ENCODE measurements at places on chromosomes 4 and X.

DNA sequence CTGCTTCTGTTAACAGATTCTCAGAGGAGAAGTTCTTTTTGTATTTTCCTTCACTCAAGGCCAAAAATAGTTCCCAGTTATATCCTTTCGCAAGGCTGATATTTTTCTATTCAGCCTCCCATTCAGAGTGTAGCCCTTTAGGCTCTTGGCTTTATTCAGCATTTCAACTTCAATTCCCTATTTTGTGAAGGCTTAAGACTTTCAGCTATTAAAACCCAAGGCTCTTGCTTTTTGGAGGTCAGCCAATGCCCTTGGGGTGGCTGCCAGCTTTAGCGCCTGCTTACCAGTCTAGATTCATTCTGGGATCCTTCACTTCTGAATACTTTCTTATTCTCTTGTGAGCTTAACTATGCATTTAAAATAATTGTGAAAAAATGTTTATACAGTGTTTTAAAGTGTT, 57.3 kb upstream of the ADGRA3 start:
- DNase-seq: no peak

DNA sequence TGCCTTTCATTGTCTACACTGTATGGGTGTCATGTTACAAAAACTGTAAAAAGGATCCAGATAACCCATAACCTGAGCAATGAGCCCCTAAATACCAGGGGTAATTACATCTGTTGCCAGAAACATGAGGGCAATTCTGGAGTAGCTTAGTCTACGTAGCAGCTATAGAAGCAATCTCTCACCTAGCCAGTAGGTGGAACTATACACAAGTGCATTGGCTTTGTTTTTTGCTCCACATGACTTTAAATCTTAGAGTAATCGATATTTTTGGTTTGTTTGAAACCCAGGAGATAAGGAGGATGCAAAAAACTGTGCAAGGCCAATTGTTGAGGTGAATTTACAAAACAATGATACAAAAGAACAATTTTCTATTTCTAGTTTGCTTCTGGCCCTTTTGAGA, 57.5 kb downstream of the GPR82 start:
- DNase-seq: no peak

- no peak for DNase-seq
Measured at GRCh38 chr4:182920676-182921075, 3.5 kb upstream of the DCTD start.

- DNase-seq: no peak
Measured at GRCh38 chrX:2507904-2508627, 7.3 kb upstream of the DHRSX start.

GRCh38 chr4:13612569-13612968, 15.0 kb downstream of the BOD1L1 start:
- no peak for DNase-seq

GRCh38 chr4:55075823-55076716, 49.3 kb downstream of the KDR start:
- no peak for DNase-seq

DNA sequence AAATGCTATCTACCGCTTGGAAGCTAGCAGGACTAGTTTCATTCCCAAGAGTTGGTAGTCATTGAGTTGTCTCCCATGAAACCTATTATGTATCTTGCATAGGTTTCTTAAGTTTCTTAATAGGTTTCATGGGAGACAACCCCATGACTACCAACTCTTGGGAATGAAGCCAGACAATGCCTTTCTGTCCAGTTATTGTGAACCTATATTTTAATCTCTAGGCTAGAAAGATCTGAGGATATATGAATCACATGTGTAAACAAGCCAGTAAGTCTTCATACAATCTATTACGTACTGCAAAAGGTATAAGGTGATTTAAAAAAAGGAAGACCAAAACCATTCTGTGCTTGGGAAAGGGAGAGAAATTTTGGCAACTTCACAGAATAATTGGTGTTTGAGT, 162.6 kb downstream of the INPP4B start:
- no peak for DNase-seq

- no peak for DNase-seq
Measured at GRCh38 chr4:119130365-119131065, 5.1 kb upstream of the MYOZ2 start.

GRCh38 chr4:169359961-169360360, 89.2 kb upstream of the SH3RF1 start:
- DNase-seq: no peak

DNA sequence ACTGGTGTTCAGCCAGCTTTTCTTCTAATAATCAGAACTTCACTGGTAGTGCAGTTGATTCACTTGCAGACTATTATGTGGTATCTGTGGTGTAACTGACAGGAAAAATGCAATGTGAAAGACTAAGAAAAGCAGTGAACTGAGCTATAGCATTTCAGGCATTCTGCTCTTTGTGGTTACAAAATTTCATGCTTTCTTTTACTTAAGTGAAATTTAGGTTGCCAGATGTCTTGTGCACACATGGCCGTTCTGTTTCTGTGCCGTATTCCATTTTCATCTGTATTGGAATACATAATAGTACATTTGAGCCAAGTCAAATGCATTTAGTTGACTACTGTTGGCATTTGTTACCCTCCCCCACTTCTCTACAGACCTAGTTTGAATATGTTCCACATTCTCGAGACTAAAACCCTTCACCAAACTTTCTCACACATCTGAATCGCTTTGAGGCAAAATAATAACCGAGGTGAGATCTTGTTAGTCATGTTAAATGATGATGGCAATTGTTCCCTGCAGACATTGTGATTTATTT, 8.2 kb downstream of the RTL3 start:
- DNase-seq: no peak

- DNase-seq: no peak
Measured at GRCh38 chr4:2472187-2472586, 3.3 kb downstream of the RNF4 start.

GRCh38 chr4:140250989-140251552, 97.1 kb upstream of the MAML3 start:
- no peak for DNase-seq

DNA sequence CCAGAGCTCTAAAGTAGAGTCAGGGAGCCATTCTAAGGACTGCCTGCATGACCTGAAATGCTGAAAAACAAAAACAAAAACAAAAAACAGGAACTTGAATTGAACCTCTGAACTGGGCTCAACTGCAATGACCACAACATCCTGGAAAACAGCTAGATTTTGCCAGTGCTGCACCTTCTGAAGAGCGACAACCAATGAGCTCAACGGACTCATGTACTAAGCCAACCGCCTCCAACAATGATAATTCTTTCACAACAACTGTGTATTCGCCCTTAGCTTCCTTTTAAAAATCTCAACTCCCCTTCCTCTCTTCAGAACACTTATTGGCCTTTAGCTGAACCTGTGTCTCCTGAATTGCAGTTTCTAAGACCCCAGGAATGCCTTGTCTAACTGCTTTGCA, 69.8 kb downstream of the HAUS3 start:
- no peak for DNase-seq

DNA sequence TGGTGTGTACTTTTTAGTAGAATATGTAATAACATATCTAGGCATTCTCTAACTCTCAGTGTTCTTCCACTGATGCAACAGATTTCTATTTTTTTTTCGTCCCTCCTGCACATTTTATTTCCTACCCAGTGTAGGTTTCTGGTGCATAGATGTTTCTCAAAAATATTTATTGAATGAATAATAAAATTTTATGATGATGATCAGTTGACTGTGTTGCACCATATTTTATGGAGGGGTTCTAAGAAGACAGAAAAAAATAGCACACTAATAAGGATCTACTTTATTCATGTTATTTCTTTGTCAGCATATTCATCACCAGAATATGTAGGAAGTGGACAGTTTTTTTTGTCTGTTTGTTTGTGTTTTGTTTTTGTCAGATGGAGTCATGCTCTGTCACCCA, 2529.3 kb downstream of the ARAP2 start:
- no peak for DNase-seq

- DNase-seq: no peak
Measured at GRCh38 chr4:14887842-14888433, 114.3 kb upstream of the CPEB2 start.

DNA sequence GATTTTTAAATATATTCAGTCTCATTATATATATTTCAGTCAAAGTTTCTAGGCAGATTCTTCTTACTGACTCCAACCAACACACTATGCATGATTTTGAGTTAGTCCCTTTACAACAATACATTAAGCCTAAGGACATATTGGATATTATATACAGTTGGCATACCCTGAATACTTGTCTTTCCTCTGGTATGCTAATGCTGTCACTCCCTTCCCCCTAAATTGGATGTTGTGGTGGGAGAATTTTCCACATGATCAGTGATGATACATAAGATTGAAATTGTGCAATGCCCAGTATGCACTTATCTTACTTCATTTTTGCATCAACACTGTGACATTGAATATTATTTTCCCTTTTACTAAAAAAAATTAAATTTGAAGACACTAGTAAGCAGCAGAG, 935.2 kb downstream of the PCDH7 start:
- DNase-seq: no peak

- DNase-seq: no peak
Measured at GRCh38 chr4:185580699-185581098, 45.4 kb upstream of the PDLIM3 start.

DNA sequence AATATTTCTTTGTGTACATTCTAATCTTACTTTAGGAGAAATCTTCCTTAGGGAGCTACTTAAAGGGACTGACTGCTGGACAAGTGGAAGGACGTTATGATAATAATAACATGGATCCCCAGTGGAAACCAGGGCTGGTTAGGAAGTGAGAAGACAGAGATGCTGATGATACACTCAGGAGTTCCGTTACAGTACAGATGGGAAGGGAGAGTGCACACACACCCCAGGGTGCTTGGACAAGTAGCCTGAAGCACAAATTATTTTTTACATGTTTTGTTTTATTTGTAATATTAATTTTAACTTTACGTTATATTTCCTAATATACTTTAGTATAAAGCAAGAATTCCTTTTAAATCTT, 84.1 kb downstream of the BMPR1B start:
- no peak for DNase-seq

- DNase-seq: no peak
Measured at GRCh38 chrX:7970428-7970827, 43.2 kb upstream of the PNPLA4 start.

GRCh38 chr4:52588097-52588496, 71.0 kb downstream of the USP46 start:
- no peak for DNase-seq

Data from activated effector memory CD4-positive, alpha-beta T cell treated with Interleukin-2 at 50 U/mL for 16 hours (primary cell).